ENCODE measurements at places on chromosomes 4 and X.

- DNase-seq: peak; percentile 47
Measured at GRCh38 chr4:74284053-74284452, 24.2 kb upstream of the EPGN start.

DNA sequence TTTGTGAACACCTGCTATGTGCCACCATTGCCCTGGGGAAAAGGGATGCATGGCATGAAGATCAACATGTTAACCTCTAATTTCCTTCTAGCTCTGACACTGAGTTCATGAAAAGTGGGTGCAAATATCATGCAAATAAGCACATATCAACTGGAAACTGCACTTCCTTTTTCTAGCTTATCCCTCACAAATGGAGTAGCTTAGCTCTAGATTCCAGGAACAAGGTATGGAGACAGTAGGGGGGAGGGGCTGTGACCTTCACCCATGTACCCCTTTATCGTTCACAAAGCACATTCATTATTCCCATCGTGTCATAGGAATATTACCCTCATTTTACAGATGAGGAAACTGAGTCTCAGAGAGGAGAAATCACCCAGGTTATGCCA is 37.4 kb downstream of the STARD8 start:
- DNase-seq: no peak

DNA sequence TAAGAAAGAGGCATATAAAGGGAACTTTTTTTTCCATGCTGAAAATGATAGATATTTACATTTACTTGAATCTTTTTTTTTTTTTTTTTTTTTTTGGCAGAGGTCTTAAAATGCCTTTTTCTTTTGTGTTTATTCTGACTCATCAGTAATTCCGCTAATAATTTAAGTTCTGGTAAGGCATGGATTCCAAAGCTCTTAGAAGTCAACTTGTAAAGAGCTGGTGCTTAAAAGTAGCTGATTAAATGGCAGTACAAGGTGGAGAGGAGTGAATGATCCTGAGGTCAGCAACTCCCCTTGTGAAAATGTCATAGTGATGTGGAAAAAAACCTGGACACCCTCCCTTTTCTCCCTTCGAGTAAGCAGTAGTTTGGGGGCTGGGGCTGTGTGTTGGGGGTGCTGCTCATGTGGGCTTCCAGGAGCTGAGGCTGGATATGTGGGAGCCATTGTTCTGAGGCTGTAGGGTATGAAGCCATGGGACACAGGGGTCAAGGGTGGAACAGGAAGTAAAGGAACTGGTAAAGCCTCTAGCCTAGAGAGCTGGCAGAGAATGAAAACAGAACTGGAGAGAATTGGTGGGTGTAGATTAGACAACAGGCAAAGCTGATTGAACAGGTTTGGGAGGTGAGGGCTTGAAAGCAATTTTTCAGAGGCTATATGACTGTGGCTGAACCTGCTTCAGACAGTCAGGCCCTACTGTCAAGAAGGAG is 41.0 kb upstream of the PITX2 start:
- DNase-seq: peak; percentile 26

- no peak for DNase-seq
Measured at GRCh38 chr4:71300964-71301363, 37.9 kb upstream of the SLC4A4 start.

- DNase-seq: no peak
Measured at GRCh38 chr4:107182347-107182746, 146.2 kb upstream of the DKK2 start.

DNA sequence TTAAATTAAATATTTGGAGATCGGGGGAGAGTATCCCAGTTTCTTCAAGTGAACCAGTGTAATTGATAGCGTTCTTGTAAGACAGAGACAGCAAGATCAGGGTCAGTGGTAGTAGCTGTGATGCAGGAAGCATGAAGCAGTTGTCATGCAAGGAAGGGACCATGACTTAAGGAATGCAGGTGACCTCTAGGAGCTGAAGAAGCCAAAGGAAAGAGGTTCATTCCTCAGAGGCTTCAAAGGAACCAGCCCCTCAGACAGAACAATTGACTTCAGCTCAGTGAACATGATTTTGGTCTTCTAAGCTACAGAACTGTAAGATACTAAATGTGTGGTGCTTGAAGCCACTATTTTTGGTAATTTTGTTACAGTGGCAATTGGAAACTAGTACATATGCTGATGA is 51.6 kb downstream of the GLRB start:
- no peak for DNase-seq

GRCh38 chrX:117972711-117973109 is 143.9 kb downstream of the KLHL13 start:
- DNase-seq: no peak

DNA sequence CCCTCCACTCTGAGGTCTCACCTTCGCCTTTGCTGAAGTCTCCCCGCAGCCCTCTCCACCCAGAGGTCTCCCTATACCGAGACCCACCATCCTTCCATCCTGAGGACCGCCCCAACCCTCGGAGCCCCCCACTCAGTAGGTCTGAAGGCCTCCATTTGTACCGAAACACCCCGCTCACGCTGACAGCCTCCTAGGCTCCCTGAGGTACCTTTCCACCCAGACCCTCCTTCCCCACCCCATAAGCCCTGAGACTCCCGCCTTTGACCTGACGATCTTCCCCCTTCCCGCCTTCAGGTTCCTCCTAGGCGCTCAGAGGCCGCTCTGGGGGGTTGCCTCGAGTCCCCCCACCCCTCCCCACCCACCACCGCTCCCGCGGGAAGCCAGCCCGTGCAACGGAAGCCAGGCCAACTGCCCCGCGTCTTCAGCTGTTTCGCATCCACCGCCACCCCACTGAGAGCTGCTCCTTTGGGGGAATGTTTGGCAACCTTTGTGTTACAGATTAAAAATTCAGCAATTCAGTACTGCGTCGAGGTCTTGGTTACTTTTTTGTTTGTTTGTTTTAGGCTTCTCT is 5.0 kb downstream of the SOD3 start:
- no peak for DNase-seq

DNA sequence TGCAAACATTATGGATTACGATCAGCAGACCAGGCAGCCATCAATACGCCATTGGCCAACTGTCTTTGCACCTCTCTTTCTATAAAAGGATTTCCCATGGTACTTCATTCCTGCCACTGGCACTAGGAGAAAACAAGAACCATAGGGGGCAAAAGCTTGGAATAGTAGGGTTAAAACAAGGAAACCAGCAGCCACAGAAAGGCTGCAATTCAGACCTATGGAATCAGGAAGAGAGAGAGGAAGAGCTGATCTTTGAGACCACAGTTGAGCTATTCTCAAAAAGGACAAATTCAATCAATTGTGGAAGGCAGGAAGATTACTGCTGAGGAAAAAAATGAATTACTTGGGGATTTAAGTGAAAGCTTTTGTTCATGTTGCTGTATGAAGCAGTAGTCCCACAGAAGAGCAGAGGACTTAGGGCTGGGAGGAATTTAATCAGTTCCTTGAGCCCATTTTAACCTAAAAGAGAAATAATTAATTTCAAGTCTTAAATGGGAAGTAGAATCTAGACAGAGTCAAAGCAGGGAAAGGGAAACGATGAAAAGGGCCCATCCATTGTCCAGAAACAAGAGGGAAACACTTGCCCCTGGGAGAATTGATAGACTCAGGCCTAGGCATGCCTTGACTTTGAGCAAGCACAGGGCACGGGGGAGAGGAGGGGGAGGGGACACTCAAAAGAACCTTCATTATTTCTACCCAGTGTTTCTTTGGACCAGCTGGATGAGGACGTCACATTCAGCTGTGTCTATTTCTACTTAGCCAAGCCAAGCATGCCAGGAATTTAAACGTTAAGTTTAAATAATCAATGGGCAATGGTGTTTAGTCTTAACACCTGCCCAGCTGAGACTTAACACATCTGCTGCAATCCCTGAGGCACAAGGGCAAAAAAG is 50.7 kb downstream of the SCD5 start:
- peak; percentile 56 for DNase-seq

DNA sequence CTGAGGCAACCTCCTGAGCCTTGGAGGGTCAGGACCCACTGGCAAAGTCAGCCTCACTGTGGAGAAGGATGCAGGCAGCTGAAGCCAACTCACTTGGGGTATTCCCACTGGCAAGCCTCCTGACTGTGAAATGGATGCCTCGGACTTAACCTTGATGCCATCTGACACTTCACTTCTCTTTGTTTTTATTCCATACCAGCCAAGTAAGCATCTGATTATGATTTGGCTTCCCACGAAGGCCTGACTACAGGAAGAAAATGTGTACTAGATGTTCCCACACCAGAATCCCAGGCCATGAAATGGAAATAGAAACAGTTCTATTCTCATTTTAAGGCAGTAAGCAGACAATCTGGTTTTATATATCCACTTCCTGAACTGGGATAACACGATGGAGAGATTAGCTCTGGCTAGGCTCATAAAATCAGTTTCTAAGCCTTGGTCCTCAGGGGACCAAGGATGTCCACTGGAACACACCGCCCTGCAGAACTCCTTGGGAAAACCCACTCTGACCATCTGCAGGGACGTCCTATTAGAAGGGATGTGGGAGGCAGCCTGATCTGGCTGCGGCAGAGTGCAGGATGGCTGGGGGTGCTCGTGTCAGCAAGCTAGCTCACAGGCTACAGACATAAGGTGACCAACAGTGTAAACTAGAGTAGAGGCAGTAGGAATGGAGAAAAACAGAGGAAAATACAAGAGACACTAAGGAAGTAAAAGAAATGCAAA is 89.3 kb downstream of the TSPAN5 start:
- DNase-seq: no peak

- DNase-seq: peak; percentile 81
Measured at GRCh38 chrX:109389917-109390316, 92.0 kb downstream of the GUCY2F start.

DNA sequence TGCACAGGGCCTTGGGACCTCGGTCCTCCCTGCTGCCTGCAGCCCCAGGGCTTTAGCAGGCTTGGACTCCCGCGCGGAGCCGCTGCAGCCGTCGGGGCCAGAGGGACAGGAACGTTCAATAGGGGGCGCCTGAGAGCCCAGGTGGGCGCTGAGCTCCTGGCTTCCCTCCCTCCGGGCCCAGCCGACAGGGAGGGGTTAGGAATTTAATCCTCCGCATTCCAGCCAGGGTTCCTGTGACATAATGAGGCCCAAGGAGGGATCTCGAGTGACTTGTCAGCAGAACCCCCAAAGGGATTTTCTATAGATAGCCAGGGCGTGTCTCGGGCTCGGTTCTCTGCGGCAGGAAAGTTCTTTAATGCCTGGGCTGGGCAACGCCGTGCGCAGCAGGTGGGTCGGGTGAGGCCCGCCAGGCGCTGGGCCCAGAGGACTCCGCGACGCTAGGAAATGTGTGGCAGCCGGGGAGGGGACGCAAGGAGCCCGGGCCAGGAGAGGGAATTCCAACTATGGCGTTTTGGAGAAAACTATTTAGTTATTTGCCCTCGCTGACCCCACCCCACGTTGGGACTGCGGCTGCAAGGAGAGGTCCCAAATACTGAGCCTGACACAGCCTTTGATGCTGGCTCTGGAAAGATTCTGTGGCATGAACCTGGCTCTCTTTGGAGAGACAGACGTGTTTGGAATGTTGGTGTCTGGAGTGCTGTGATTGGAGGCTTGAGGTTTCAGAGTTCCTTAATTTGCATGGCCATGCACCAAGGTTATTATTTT is 285.2 kb upstream of the GATB start:
- DNase-seq: peak; percentile 54

- no peak for DNase-seq
Measured at GRCh38 chr4:185344743-185345538, 50.8 kb downstream of the LRP2BP start.

GRCh38 chr4:175961604-175962003 is 104.0 kb upstream of the WDR17 start:
- no peak for DNase-seq

DNA sequence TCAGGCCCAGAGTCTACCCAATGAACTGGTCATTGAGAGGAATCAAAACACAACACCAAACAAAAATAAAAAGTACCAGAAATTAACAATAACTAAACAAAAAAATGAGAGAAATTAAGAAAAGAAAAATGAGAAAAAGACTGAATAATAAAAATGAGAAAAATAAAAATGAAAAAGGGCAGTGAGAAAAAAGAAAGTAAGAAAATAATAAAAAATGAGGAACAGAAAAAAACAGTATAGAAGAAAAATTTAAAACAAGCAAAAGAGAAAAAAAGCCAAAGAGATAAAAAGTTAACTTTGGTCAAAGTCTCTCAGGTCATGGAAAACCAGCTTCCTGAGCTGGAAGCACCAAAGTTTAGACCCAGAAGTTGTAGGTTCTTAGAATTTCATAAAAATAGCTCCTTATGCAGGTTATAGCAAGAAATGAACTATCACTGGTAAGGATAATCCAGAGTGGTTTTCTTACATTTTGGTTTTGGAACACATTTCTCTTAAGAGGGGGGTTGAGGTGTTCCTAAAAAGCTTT is 51.0 kb upstream of the WDR17 start:
- DNase-seq: no peak

GRCh38 chr4:102386966-102387365 is 41.7 kb upstream of the SLC39A8 start:
- no peak for DNase-seq

- DNase-seq: no peak
Measured at GRCh38 chr4:136558940-136559494, 973.3 kb downstream of the PCDH18 start.

- DNase-seq: peak; percentile 84
Measured at GRCh38 chr4:76011700-76012387, 4.5 kb upstream of the CXCL9 start.

GRCh38 chr4:42015438-42015837 is 25.1 kb downstream of the SLC30A9 start:
- DNase-seq: no peak

GRCh38 chrX:98380106-98380505 is 1496.4 kb downstream of the RPA4 start:
- DNase-seq: no peak

- peak; percentile 13 for DNase-seq
Measured at GRCh38 chrX:151505796-151506195, 57.7 kb upstream of the PASD1 start.

- no peak for DNase-seq
Measured at GRCh38 chr4:85790582-85790981, 315.6 kb downstream of the ARHGAP24 start.

GRCh38 chrX:30864383-30864785 is 24.7 kb downstream of the TAB3 start:
- DNase-seq: no peak

GRCh38 chr4:24065974-24066373 is 176.1 kb upstream of the PPARGC1A start:
- no peak for DNase-seq

DNA sequence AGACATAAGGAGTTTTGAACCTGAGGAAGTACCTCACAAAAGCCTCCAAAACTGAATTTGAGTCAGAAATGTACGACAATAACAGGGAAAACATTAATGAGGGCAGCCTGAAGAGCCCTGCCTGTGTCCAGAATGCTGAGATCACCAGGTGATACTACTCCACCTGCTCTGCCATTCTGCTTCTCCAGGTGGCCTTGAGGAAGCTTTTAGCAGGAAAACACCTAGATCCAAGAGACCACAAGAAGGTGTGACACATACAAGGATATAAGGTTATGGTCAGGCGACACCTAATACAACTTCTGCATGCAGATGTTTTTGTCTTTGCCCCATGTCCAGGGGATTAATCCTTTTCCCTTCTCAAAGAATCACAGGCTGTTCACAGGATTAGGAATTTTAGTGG is 15.3 kb downstream of the SOWAHB start:
- DNase-seq: no peak

DNA sequence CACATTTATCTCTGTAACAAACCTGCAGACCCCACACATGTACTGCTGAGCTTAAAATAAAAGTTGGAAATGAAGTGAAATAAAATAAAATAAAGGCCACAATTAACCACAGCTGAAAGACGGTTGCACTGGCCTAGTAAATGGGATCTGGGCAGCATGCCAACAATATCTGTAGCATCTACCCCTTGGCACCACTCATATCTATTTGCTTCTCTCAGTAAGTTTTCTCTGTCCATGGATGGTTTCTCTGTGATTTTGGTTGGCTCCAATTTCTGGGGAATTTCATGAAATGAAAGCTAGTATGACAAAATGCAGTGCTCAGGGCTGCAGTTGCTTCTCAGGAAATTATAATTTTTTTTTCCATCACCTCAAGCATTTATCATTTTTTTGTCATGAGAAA is 172.0 kb upstream of the IL15 start:
- no peak for DNase-seq
